ENCODE measurements at places on chromosomes 12 and 14.

DNA sequence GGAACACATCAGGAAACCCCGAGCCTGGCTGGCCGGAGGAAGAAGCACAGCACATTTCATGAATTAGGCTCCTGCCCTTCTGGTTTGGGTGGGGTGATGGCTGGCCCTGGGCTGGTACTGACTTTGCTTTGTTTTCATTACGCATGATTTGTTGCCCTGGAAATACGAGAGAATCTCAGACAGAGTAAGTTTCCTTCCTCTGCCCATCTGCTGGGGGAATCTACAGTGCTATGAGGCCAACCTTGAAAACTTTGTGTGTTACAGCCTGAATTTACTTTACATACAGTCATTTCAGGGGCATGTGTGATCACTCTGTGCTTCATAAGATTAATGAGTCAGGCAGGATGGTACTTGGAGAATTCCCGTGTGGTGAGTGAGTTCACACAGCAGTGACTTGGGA lies 20.5 kb upstream of the SLC5A8 start:
- no peak for DNase-seq

DNA sequence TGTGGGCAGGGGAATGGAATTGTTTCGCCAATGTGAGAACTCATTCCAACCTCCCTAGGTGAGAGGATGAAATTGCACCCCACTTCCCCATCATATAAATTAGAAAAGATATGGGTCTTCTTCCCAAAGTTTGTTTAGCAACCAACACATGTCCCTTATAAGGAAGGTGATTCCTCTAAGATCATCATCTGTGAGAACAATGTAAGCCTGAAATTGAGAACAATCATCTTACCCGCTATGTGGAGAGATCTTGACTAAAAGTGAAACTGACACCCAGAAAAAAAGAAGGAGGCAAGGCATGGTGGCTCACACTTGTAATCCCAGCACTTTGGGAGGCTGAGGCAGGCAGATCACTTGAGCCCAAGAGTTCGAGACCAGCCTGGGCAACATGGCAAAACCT lies 173.2 kb upstream of the HMGA2 start:
- no peak for DNase-seq

DNA sequence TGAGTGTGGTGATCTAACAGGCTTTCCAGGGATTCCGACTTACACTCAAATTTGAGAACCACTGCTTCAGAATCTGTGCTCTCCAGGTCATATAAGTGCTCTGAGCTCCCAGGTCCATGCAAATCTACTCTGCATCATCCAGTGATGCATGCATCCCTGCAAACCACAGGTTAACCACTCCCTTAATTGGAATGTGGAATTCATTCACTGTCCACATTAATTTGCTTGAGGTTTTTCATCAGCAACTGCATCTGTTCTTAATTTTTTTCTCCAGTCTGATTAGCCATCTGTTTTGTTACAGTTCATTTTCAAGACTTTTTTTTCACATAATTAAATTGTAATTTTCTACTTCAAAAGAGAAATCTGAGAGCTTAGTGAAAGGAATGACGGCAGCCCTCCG lies 43.4 kb upstream of the RIN3 start:
- DNase-seq: no peak

- no peak for DNase-seq
Measured at GRCh38 chr12:131908092-131909080, 14.0 kb downstream of the ULK1 start.

GRCh38 chr12:89469361-89469760 lies 55.2 kb downstream of the GALNT4 start:
- no peak for DNase-seq

DNA sequence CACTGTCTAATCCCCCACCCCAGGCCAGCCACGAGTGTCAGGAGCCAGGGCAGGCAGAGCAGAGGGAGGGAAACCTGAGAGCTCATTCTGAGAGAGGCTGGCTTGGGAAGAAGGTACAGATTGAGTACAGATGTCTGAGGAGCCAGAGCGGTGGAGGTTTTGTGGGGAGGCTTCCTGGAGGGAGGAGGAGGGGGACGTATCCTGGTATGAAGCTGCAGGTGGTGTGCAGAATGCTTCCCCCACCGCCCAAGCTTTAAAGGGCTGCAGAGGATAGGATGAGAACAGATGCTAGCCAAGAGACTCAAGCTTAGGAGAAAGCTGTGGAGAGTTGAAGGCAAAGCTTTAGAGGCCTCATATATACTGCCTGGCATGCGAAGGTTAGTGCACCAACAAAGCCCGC lies 3.2 kb upstream of the TAMALIN start:
- DNase-seq: no peak

- DNase-seq: no peak
Measured at GRCh38 chr12:8677362-8677761, 14.7 kb upstream of the MFAP5 start.

- no peak for DNase-seq
Measured at GRCh38 chr12:130124605-130125244, 37.5 kb upstream of the FZD10 start.
